Amygdala (tissue), 56 donors: ENCODE measurements at places on chromosomes 6 and 20.
A peak's percentile ranks its signal among the peaks of the same experiment; 100 is the strongest.

DNA sequence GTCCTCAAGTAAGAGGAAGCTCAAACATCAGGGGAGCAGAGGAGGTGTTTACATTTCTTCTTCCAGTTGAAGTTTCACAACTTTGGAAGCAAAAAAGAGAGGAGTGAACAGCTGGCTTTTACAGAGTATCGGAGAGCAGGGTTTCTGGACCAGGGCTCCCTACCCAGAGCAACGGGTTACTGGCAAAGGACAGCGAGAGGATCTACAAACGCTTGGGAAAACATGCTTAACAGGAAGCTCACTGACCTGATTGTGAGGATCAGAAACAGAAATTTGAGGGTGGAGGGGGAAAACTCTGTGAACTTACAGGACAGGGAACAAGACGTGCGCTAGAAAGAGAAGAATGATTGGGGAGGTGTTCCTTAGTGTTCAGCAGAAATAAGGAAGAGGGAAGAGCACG is 85.7 kb upstream of the TAB2 start:
- no peak for DNase-seq

- no peak for DNase-seq
Observed at GRCh38 chr20:23212464-23212995, 126.4 kb upstream of the CD93 start.

- no peak for DNase-seq
Observed at GRCh38 chr6:22028403-22029090, 268.3 kb downstream of the PRL start.

DNA sequence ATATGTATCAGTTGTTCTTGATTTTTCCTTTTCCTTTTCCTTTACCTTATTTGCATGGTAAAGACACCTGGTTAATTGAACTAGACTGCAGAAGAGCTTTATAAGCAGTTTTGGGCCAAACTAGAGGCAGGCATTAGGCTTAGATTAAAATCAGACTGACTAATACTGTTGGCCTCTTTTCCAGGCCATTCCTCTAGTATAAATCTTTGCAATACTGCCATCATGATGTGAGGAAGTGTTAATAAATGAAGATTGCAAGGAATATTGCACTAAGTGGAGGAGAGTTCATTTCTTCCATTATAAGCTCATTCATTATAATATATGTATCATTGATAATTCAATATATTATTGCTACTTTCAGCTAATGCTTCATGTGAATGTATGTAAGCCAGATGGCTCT is 163.8 kb downstream of the MMUT start:
- DNase-seq = no peak

DNA sequence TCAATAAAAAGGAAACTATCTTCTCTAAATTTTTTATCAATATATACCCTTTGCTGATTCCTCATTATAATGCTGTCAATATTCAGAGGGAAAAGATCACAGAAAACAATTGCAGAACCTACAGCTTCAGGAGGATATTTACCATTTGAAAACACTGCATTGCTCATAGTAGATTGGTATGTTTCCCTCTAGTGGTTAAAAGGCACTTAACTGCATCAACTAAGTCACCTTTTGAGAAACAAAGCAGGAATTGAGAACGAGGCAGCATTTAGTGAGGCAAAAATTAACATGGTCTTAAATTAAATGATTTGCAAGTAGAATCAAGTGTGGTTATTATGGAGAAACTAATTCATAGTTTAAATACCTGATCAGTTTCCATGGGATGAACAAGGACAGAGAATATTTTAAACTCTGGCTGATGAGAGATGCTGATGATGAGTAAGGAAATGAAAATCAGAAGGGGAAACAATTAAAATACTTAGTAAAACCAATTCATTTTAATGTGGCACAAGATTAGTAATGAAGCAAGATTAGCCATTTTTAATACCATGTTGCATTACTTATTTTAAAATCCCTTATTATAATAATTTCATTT is 642.1 kb downstream of the EPHA7 start:
- no peak for DNase-seq

- no peak for DNase-seq
Observed at GRCh38 chr6:47483516-47483852, 5.9 kb downstream of the CD2AP start.

- DNase-seq = no peak
Observed at GRCh38 chr20:37867289-37868195, 35.4 kb upstream of the VSTM2L start.

- peak; percentile 75 for DNase-seq
Observed at GRCh38 chr20:19758133-19758500, at the start of gene RIN2. Gene RIN2 (plus strand): TSS chr20:19758258. CDS start chr20:19889602, 131,344 bp downstream.

GRCh38 chr6:72936766-72937559 is 288.3 kb downstream of the KHDC1L start:
- no peak for DNase-seq

DNA sequence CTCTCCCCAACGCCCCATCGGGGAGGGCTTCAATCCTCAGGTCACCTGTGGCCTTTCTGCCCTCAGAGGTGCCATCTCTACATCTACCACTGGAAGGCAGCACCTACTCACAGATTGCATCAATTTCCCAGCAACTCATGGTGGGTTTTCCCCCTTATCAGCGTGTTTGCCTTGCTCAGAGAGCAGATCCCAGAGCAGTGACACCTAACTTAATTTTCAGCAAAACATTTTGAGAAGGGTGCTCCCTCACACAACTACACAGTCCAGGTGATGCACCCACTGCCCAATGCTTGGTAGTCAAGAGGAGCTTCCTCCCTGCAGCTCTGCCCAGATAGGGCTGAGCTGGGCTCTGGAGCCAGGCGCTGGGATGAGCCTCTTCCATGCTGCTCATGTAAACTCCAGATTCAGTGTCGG is 48.2 kb downstream of the PLG start:
- no peak for DNase-seq

DNA sequence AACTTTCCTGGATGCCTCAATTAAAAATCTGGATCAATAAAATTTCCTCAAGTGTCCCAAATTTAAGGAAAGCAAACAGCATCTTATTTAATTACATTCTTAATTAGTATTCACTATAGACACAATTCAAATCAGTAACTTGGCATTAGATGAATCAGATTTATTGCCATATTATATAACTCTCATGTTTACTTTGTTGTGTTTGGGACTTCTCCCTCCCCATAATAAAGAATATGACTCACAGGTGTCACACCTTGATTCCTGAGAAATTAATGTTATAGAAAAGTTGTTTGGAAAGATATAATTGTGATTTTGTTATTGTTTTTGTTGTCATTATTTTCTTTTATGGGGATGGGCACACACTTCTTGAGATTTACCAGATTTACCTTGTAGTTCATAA is 18.4 kb downstream of the EYA4 start:
- no peak for DNase-seq
